CD4-positive, alpha-beta T cell treated with Interleukin-15 for 4 hours (primary cell): ENCODE measurements at places on chromosomes 2 and 18.
A peak's percentile ranks its signal among the peaks of the same experiment; 100 is the strongest.

DNA sequence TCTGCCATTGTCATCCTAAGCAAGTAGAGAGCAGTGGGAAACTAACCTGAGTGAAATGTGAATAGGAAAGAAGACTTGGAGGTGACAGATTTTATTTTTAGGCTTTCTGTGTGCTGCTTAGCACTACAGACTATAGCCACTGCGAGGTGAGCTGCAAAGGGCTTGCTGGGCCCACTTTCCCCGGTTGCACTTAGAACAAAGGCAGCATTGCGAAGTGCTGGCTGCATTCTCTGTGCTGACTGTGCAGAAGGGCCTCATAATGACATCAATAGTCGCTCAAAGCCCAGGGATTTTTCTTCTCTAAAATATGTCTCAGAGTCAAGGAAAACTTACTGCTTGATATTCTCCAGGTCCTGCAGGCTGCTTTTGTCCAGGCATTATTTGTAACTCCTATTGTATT lies 592.1 kb downstream of the TDRD15 start:
- no peak for DNase-seq

- DNase-seq, result no peak
Measured at GRCh38 chr18:910247-910646, 5.6 kb downstream of the ADCYAP1 start.

DNA sequence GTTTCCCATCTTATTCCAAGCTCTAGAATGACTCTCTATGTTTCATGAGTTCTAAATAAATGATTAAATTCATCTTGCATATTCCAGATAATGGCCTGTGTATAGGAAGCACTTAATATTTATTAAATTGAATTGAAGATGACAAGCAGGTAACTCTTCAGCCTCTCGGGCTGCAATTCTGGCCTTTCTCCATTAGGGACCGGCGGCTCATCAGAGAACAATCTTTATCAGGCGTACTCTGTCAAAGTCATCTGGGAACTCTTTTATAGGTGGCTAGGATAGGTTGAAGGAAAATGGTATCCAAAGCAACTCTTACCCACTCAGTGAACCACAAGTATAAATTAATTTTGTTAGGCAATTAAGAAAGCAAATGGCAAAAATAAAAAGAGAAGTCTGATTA lies 308.5 kb downstream of the NOL4 start:
- no peak for DNase-seq

- DNase-seq, result no peak
Measured at GRCh38 chr2:213187833-213188532, 36.6 kb upstream of the IKZF2 start.

- DNase-seq, result no peak
Measured at GRCh38 chr2:83071914-83072313, 1387.2 kb downstream of the SUCLG1 start.

DNA sequence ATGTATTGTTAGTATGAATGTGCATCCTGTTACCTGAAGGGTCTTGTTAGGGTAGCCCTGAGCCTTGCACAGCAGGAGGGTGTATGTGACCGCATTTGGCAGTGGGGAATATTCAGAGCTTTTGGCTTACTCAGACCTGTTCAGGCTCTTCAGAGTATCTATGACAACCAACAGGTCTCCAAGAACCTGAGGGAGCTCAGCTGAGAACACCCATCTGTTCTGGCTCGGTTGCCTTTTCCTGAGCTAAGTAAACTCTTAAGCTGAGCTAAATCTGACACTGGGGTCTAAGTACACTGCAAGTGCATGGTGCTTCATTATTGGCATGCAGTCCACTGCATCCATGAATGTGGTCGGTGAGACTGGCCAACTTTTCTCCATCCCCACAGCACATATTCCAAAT lies 92.4 kb upstream of the CHST9 start:
- DNase-seq, result no peak

GRCh38 chr2:120142528-120143219 lies 80.5 kb downstream of the TMEM185B start:
- DNase-seq, result no peak

DNA sequence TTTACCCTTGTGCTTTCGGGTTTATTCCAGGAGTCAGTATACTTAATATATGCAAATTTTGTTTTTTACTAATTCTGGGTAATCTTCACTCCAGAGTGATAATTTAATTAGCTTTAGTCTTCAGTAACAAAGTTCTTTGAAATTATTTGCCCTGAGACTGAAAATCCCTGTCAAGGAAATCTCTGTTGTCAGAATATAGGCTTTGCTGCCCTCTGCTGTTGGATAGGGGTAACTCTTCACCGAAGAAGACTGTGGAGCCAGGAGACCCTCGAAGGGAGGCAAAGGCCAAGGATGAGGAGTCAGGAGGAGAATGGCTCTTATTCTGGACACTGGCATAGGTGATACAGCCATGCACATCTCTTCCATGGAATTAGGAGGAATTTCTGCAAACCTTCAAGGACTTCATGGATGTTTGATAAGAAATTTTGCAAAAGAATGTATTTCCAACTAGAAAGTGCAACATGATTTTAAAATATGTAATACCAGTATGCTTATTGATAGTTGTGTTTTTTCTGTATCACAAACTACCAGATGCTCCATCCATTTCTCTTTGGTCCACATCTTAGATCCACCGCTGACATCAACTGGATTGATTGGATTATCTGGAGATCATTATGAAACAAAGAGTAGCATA lies 182.3 kb downstream of the RDH14 start:
- peak; percentile 19 for DNase-seq

- DNase-seq, result peak; percentile 66
Measured at GRCh38 chr2:224925810-224926100, 116.5 kb downstream of the DOCK10 start.

DNA sequence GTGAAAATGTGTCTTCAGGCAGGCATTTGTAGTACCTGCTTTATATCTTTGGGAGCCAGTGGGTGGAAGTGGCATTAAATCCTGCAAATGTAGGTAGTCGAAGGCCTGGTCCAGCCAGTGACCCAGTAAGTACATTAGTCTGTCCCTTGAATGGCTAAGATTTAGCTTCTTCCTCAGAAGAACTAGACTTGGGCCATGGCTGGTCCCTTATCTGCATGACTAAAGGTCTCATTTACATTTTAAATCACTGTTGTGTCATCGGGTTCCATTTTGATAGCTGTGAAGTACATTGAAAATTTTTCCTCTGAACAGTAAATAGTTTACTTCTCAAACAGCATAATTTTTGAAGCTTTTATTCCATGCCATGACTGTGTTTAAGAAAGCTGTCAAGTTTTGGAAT lies 438.4 kb upstream of the KLHL29 start:
- DNase-seq, result no peak

DNA sequence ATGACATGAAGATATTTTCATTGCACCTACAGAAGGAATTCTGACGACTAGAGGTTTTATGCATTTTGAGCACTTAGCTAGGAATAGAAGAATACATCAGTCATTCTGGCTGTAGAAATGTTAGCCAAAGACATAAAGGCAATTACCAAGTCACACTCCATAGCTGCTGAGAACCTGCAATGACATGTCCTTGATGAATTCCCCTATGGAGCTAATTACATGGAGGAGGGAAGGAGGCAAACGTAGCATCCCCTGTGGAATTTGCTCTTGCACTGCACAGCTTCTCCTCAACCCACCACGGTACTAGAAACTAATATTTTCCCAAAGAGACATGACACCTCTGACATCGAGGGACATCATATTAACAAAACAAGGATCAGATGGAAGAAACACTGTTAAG lies 174.0 kb upstream of the SESTD1 start:
- DNase-seq, result no peak

DNA sequence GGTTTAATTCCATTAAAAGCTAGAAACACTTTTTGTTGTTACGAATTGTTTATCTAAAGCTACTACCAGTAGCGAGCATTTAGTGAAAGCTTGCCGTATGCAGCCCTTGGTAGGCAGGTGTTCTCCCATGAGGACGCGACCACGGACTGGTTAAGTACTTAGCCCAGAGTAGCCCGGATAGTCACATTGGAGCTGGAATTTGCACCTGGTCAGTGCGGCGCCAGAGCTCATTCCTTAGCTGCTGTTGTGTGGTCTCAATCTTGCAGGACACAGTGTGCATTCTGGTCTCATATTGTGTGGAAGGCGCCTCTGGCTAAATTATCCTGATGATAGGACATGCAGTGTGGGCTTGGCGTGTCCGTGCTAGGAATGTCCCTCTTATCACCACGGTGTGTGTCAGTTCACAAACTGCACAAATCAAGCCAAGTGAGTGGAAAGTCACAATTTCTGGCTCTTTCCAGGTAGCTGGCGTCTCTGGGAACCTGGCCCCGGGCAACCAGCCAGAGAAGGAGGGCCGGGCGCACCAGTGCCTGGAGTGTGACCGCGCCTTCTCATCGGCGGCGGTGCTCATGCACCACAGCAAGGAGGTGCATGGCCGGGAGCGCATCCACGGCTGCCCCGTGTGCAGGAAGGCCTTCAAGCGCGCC lies 133.3 kb downstream of the ZNF236 start:
- DNase-seq, result no peak

- no peak for DNase-seq
Measured at GRCh38 chr2:72292433-72292832, 144.8 kb upstream of the CYP26B1 start.

GRCh38 chr18:73487966-73488365 lies 620.2 kb upstream of the NETO1 start:
- DNase-seq, result no peak

- peak; percentile 37 for DNase-seq
Measured at GRCh38 chr2:108927936-108928659, 60.9 kb downstream of the EDAR start.
